ENCODE measurements at places on chromosomes 16 and 17.

DNA sequence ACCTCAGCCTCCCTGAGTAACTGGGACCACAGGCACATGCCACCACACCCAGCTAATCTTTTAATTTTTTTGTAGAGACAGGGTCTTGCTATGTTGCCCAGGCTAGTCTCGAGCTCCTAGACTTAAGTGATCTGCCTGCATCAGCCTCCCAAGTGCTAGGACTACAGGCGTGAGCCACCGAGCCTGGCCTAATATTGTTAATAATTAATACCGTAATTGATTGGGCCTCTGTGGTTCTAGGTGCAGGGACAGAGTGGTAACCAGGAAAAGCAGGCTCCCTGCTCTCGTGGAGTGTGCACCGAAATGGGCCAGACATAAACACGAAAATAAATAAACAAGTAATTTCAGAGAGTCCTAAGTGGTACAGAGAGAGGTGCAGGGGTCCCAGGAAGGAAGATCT, 241.0 kb downstream of the GSG1L start:
- no peak for DNase-seq

- DNase-seq, result no peak
These were observed 388.3 kb downstream of the MAF start for GRCh38 chr16:79212114-79212791.

GRCh38 chr17:18261146-18261515, 669 bp downstream of the MIEF2 start:
- no peak for DNase-seq

DNA sequence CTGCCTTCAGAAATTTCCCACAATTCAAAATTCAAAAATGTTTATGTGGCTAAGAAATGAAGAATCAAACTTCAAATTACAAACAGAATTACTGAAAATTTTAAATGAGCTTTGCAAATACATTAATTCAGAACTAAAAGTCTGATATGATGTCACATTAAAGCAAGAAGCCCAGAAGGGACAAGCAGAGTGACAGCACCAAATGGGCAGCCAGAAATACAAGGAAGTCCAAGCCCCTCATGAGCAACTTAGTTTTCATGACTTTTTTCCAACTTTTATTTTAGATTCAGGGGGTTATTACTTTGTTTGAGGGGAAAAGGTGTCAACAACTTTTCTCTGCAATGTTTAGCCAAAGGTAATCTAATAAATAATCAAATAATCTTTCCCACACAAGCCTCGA, 21.5 kb downstream of the UBE2G1 start:
- no peak for DNase-seq

- DNase-seq, result no peak
These were observed 606 bp upstream of the ZBTB4 start for GRCh38 chr17:7480089-7480384.

- no peak for DNase-seq
These were observed 53.9 kb downstream of the BANP start for GRCh38 chr16:88005181-88005581.

GRCh38 chr16:70687102-70687511, 1.3 kb upstream of the MTSS2 start:
- DNase-seq, result no peak

GRCh38 chr16:66236301-66236700, 130.2 kb upstream of the CDH5 start:
- no peak for DNase-seq

- DNase-seq, result no peak
These were observed 25.8 kb downstream of the LITAF start for GRCh38 chr16:11560701-11561453.

DNA sequence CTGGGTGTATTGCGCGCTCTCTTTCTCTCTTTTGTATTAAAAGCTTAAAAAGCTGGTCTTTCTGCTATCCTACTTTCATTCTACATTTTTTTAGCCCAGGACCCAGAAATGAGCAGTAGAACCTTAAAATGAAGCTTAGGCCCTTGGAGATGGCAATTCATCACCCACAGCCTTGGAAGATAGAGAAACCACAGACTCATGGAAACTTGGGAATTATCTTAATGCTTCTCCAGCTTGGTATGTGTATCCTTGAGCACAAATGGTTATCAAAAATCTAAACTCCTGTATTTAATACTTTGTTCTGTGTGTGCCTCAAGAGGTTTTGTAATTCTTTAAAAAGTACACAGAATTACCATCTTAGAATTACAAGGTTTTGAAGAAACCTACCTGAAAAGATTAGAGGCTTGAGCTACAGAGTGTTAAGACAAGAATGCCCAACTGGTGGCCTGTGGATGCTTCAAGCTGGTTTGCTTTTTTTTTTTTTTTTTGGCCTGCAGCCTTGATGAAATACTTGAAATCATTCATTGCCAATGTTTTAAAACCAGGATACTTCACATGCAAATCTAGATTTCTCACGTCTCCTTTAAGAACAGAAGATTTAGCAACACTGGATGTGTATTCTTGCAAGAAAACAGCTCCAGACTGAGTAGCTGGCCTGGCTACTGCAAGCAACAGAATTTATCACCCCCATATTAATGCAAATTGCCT, 105.0 kb downstream of the XYLT1 start:
- DNase-seq, result no peak

GRCh38 chr17:57782647-57783337, 37.7 kb upstream of the CCDC182 start:
- no peak for DNase-seq

DNA sequence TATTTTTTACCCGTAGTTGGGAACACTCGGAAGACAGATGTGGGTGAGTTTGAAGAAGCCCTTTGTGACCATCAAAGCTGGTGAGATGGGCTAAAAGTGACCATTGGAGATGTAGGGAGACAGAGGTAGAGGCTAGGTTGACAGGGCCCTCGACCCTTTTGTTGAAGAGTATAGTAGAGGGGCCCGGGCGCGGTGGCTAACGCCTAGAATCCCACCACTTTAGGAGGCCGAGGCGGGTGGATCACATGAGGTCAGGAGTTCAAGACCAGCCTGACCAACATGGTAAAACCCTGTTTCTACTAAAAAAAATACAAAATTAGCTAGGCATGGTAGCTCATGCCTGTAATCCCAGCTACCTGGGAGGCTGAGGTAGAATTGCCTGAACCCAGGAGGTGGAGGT, 16.2 kb upstream of the NFATC3 start:
- DNase-seq, result no peak

DNA sequence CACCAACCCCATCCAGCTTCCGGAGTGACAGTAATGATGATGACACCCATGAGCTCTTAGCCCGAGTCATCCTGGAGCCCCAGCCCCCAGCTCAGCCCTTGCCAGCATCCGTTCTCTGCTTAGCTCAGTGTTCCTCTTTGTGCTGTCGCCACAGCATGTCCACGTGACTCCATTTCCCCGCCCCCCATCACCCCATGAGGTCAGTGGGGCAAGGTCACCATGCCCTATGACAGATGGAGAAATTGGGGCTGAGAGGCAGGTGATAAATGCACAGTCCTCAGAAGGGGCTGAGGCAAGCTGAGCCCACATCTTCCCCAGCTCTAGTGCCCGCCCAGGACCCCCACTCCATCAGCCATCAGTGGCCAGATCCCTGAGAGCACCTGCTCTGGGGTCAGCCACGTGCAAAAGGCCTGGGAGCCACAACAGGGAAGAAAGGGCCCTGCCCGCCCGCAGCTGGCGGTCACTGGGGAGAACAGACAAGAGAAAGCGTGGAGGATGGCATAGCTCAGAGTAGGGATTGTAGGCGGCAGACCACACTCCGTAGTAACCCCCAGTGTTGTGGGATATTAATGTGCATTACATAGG, 17.1 kb downstream of the ITGB4 start:
- DNase-seq, result no peak

DNA sequence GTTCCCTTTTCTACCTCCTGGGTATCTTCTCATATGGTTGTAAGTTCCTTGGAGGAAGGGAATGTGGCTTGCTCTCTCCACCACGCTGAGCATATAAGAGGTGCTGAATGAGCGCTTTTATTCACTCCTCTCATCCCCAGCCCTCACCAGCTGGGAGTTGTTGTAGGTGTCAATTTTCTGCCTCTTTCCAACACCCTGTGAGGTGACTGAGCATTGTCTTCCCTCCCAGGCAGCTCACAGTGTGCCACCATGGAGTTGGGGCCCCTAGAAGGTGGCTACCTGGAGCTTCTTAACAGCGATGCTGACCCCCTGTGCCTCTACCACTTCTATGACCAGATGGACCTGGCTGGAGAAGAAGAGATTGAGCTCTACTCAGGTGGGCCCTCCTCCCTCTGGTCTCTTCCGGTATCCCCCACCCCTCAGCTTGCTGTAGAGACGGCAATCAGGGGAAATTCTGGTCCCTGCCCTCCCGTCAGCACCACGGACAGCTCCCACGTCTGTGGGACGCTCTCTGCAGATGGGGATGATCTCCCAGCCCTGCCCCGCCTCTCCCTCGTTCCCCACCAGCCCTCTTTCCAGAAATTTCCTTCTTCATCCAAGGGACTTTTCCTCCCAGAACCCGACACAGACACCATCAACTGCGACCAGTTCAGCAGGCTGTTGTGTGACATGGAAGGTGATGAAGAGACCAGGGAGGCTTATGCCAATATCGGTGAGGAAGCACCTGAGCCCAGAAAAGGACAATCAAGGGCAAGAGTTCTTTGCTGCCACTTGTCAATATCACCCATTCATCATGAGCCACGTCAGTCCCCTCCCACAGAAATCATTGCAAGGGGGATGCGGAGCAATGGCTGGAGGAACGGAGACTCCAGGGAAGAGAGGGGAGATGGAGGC, 18.3 kb downstream of the CIITA start:
- DNase-seq, result peak; percentile 62

DNA sequence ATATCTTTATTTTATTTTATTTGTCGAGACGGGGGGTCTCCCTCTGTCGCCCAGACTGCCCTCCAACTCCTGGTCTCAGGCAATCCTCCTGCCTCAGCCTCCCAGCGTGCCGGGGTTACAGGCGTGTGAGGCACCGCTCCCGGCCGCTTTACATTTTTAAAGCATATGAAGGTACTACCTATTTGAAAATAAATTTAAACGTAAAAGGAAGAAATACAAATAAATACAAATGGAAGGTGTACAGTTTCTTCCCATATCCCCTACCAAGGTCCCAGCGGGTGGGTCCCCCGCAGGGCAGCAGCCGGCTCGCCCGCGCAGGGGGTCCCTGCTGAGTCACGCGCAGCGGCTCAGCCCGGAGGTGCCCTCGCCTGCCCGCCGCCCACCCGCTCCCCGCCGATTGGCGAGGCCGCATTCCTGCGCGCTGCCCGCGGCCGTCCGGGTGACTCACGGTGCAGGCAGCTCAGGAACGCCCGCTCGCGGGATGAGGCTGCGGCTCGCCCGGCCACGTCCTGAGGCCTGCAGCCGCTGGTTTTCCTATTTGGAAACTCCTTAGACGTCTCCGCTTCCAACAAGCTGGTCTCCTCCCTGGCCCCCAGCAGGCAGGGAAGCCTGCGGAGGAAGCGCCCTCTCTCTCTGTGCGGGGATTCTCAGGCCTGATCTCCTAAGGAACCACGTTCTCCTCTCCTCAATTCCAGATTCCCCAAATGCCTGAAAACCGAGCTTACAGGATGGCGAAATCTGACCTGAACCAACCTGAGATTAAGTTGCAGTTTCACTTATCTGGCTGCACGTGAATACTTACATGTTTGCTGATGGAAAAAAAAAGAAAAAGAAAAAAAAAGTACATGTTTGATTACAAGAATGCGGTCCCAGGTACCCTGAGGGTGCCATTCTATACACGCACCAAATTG, 54.8 kb upstream of the MAP3K14 start:
- peak; percentile 82 for DNase-seq

- no peak for DNase-seq
These were observed 33.1 kb upstream of the PITPNM3 start for GRCh38 chr17:6589266-6589946.

DNA sequence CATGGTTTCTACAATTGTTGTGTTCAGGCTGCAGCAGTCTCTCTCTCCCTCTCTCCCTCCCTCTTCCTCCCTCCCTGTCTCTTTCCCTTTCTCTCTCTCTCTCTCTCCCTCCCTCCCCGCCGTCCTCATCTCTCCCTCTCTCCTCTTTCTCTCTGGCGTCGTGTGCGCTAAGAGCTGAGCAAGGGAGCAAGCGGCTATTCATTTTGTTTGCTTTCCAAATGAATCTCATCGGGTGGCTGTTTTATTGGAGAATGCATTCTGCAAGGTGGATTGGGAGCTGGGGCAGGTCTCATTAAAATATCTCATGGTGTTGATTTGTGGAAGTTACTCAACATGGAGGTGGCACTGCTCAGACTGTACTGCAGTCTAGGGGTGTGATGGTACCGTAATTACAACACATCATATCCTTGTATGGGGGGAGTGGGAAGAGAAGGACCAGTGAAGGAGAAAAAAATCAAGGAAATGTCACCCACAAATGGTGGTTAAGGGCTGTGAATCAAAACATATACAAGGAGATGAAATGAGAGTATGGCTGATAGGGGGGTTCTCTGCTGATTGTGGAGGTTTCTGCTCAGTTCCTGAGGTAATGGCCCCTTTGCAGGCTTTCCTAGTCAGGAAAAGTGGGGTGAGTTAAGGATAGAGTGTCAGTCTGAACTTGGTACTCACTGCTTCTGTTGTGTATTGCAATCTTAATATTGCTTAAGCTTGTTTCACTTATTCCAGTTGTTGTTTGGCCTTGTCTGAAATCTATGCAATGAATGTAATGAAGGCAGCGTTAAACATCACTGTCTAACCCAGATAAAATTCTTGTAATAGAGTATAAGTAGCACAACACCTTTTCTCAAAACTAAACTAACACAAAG, 2.7 kb downstream of the MSL1 start:
- no peak for DNase-seq

- DNase-seq, result no peak
These were observed 15.1 kb upstream of the CSNK2A2 start for GRCh38 chr16:58212824-58213655.

- no peak for DNase-seq
These were observed 481.9 kb downstream of the SOX9 start for GRCh38 chr17:72602517-72603419.

DNA sequence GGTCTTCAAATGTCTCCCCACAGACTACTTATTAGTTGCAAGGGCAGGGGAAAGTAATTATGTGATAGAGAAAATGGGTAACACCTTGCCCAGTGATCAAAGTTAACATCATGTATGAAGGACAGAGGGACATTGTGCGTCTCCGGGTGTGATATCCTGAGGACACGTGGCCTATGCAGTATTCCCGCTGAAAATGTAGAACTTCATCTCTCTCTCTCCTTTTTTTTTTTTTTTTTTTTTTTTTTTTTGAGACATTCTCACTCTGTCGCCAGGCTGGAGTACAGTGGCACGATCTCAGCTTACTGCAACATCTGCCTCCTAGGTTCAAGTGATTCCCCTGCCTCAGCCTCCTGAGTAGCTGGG, 7.9 kb upstream of the CUEDC1 start:
- DNase-seq, result no peak

- no peak for DNase-seq
These were observed 202.4 kb downstream of the IRF8 start for GRCh38 chr16:86101137-86101896.

- no peak for DNase-seq
These were observed 773 bp upstream of the PPM1D start for GRCh38 chr17:60599220-60599619.
